Activated CD4-positive, alpha-beta T cell treated with anti-CD3 and anti-CD28 coated beads, Interleukin-2, amount 10 ng/mL, durations not matched to agents 7 days and 5 days (primary cell): ENCODE measurements at places on chromosomes 5 and 9.

GRCh38 chr9:124429530-124429867 is 14.3 kb upstream of the PSMB7 start:
- DNase-seq, result no peak

GRCh38 chr9:121598167-121598964 is 53.1 kb upstream of the DAB2IP start:
- DNase-seq, result no peak

DNA sequence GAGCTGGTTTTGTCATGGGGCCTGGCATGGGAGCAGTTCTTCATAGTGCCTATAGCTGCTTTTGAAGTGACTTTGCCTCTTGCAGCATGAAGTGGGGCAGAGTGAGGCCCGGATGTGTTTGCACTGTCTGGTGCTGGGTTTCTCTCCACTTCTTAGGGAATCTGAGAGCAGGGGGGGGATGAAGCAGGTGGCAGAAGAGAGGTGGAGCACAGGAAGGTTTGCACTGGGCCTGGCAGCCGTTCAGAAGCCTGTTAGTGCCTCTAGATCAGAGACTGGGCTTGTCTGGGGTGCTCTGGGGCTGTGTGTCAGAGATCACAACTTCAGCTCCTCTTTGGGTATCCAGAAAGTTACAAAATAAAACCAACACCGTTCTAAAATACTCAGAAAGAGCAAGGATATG is 18.4 kb downstream of the USP20 start:
- DNase-seq, result no peak

GRCh38 chr9:131477367-131477766 is 25.4 kb upstream of the POMT1 start:
- DNase-seq, result no peak

DNA sequence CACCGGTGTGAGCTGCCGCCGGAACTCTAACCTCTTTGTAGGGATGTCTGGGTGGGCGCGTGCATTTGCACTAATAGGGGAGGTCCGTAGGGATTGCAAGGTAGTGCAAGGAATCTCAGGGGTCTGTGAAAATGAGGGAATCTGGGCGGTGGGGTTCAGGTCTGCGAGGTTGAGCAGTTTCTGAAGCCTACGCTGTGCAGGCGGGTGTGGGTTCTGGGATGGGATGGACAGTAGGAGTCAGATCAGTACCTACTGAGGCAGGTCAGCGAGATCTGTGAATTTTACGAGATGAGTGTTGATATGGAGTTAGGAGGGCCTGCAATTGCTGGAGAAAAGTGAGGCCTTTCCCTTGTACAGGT is 856 bp upstream of the ATOSB start:
- DNase-seq, result no peak

DNA sequence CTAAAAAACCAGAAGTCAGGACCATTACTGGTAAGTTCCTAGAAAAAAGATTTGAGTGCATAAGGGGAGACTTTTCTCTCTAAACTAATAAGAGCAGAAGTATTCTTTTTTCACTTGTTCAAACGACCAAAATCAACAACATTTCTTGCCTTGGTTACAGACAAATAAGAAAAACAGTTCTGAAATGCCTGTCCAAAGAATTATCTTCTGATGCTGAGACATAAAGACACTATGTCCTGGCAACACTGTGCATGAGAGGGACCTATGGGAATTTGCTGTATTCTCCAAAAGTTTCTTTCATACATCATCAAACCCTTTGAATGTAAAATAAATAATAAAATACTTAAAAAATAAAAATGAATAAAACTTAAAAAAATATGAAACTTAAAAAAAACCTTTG is 50.4 kb downstream of the ZNF474 start:
- DNase-seq, result no peak

DNA sequence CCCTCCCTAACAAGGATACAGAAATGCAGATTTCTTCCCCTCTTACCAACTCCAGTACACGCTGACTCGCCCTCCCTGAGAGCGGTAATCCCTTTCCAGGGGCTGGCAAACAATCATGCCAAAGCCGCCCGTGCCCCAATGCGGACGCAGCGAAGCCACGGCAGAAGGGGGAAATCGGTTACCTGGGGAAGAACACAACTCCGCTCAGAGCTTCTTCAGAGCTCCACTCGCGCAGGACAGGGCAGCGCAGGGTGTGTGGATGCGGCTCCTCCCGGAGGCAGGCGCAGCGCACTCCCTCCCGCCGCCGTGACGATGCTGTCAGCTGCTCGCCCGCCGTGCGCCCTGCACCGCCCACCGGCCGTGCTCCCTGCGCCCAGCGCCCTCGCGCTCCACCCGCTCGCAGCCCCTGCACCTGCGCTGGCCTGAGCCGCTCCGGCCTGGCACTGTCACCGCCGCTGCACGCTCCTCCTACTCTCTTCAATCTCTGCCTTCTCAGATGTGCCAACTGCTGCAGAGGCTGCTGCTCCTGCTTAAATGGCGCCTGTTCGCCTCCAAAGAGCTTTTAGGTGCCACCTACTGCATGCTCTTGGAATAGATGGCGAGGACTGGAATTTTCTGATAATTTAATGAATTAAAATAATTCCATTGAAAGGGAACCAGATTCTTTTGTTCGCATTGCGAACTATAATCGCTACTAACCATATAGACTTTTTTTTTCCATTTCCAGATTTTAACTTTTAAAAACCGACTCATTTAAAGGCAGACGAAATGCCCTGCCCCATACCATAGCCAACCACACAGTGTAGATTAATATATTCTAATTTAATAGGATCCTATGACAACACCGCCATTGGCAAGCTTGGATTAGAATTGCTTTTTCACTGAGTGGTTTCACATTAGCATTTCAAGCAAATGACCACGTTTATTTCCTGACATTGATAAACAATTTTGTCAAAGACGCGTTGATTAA is at the start of gene DIRAS2:
TSS of gene DIRAS2 (minus strand) at position 255 of the 970 bp plus-strand sequence. CDS start 28,997 bp downstream, outside the sequence.
- DNase-seq, result no peak

- DNase-seq, result no peak
Measured at GRCh38 chr5:61563401-61563800, 231.3 kb downstream of the ZSWIM6 start.

- DNase-seq, result no peak
Measured at GRCh38 chr9:112917987-112918362, 27.3 kb upstream of the SLC46A2 start.
